ENCODE measurements at places on chromosomes 1 and 21.
A peak's percentile ranks its signal among the peaks of the same experiment; 100 is the strongest.

DNA sequence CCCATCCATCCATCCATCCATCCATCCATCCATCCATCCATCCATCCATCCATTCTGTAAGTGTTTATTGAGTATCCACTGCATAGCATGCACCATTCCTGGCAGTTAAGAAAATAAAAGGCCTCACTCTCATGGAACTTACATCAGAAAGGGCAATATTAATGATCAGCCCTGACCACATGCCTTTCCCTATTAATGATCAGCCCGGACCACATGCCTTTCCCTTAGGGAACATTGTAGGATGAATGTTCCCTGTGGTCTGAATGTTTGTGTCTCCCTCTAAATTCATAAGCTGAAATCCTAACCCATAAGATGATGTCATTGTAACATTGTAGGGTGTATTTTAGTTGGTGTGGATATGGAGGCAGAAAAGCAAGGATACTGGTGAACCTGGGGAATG lies 365.8 kb downstream of the KIF26B start:
- no peak for DNase-seq

GRCh38 chr1:37471345-37472231 lies 2.8 kb upstream of the ZC3H12A start:
- no peak for DNase-seq

GRCh38 chr1:167117225-167117624 lies 23.4 kb downstream of the STYXL2 start:
- DNase-seq: no peak

GRCh38 chr1:160777486-160778089 lies 18.4 kb upstream of the LY9 start:
- DNase-seq: no peak

DNA sequence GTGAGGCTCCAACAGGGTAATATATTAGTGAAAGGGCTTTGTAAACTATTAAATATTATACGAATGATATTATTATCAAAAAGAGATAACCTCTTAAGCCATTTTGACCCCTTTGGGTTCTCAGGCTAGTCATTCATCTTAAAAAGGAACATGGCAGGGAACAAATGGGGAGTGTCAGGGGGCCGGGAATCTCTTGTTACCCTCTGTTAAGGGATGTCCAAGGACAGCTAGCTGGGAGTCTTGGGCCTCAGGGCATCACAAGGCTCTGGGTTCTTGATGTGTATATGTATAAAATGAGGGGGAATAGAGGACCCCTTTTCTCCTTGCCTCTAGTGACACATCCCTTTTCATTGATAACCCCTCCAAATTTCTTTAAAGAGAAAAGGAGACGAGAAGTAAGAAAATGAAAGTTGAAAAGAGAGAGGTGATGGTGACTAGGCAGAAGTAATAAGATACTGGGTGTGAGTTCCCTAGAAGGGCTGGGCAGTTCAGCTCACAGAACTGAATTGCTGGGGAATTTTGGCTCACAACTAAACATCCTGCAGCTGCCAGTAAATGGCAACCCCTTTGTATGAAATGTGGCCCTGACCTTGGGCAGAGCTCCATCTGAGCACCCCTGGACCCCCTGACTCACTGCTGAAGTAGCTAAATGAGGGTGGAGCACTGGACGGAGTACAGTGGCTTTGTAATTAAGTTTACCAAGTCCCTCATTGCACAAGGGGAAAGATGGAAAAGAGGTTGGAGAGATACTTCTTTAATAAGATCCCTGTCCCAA lies 20.0 kb upstream of the ZNF326 start:
- no peak for DNase-seq

DNA sequence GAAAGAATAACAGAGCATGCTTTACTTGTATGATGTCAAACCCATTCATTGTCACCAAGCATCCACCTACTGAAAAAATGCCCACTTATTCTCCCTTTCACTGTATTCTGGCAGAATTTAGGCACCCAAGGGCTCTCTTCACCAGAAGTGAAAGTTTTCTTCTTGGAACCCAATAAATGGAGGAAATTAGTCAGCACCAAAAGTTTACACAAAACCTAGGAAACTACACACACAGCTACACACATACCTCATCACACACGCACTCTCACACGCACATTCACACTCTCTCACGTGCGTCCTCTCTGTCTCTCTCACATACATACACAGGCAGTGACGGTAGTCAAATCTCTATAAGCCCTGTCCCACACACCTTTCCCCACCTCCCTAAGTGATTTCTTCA lies 37.6 kb downstream of the MCOLN2 start:
- DNase-seq: peak; percentile 16

- no peak for DNase-seq
Observed at GRCh38 chr1:59438058-59438560, 141.2 kb downstream of the FGGY start.

GRCh38 chr1:235557495-235557894 lies 53.2 kb upstream of the B3GALNT2 start:
- no peak for DNase-seq

GRCh38 chr1:44822981-44823451 lies 14.7 kb downstream of the BTBD19 start:
- no peak for DNase-seq

DNA sequence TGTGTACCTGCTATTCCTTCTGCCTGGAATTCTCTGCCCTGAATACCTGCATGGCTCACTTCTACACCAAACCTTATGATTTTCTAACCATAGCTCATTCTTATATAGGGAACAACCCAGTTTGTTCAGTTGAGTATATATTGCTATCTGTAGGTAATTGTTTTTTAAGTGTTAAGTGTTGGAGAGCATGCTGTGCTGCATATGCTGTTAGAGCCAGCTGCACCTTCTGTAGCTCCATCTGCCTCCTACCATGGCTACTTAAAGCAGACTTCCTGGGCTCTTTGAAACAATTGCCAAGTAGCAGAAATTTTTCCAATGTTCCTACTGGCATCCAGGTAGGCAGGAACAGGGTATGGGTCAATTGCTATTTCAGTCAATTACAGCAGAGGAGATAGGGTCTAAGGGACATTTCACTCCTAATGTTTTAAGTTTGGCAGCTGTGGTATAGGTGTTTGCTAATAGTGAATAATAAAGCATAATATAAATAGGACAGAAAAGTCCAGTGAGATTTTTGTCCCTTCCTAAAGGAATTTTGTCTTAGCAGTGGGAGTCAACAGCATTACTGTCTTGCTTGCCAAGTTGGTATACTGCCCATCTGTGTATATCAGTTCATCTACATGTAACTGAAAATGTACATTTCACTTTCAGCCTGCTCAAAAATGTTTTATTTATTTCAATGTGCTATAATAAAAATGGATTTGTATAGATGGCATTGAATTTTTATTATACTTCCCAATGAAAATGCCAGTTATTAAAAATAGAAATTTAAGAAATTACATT lies 34.0 kb upstream of the C1orf115 start:
- DNase-seq: no peak

DNA sequence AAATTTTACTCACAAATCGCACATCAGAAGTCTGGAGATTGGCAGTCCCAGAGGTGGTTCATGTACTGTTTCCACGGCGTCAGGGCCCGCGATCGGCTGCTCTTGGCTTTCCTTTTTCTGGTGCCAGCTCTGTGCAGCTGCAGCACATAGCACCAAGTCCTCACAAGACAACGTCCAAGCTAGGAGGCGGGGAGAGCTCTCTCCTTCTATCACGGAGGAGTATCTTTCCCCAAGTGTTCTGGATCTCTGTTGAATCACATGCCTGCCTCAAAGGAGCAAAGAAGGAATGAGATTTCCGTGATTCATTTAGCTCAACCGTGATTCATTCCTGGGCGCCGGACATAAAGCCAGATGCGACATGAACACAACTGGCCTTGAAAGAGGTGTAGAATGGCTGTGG lies 25.5 kb downstream of the MT1HL1 start:
- DNase-seq: no peak

DNA sequence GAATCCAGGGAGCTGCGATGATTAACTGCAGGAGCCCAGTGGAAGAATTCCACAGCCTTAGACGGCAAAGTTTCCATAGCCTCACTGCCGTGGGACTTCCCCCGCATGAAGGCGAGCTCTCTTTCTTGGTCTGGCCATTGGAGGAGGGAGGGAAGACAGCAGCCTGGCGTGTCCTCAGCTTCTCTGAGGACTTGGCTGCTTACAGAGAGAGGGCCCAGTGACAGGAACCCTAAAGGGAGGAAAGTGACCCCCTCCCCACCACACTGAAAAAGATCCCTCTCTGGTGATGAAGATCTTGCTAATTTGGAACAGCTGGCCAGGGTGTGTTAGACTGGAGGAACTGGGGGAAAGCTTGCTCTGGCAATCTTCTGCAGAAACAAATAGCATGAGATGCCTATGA lies 41.0 kb downstream of the ATP2B4 start:
- no peak for DNase-seq

DNA sequence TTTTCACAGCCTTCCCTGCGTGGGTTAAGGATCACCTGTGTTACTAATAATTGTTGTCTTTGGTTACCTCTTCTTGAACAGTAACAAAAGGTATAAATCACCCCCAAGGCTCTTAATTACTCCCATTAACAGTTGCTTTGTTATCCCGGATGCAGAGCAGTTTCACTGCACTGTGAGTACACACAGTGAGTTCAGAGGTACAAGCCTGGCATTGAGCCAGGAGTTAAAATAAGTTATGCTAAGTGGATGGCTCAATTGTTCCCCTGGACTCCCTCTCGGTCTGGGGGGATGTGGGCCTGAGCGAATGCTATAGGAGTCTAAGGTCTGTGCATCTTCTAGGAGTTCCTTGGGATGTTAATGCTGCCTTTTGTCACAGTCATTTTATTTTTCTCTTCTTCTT lies 258.3 kb downstream of the ATG4C start:
- DNase-seq: no peak

GRCh38 chr1:117798550-117798949 lies 130.9 kb downstream of the GDAP2 start:
- DNase-seq: no peak

- no peak for DNase-seq
Observed at GRCh38 chr1:21879928-21880618, 57.0 kb downstream of the HSPG2 start.

- DNase-seq: no peak
Observed at GRCh38 chr1:200231787-200232231, 178.0 kb downstream of the ZNF281 start.

- no peak for DNase-seq
Observed at GRCh38 chr1:33370301-33370700, 49.4 kb upstream of the A3GALT2 start.

- DNase-seq: no peak
Observed at GRCh38 chr21:45454060-45454925, 49.3 kb downstream of the COL18A1 start.

GRCh38 chr1:205827623-205828022 lies 14.6 kb upstream of the SLC41A1 start:
- no peak for DNase-seq

GRCh38 chr1:43703836-43704235 lies 3.5 kb upstream of the ST3GAL3 start:
- no peak for DNase-seq

DNA sequence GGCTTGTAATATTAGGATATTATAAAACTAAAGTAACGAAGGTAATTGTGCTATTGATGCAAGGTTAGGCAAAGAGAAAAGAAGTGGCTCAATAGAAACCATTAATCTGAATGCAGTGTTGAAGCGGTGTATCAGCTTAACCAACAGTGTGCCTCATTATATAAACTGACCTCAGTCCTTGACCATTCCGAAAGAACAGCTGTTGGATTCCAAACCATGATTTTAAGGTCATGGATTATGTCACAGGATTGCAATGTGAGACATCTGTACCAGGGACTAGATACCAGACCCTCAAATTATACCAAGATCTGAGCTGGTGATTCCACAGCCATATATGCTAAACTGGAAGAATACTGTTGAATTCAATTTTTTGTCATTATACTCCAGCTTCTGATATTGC lies 134.2 kb upstream of the HP1BP3 start:
- no peak for DNase-seq

GRCh38 chr1:110163591-110163990 lies 13.3 kb downstream of the SLC6A17 start:
- DNase-seq: no peak

DNA sequence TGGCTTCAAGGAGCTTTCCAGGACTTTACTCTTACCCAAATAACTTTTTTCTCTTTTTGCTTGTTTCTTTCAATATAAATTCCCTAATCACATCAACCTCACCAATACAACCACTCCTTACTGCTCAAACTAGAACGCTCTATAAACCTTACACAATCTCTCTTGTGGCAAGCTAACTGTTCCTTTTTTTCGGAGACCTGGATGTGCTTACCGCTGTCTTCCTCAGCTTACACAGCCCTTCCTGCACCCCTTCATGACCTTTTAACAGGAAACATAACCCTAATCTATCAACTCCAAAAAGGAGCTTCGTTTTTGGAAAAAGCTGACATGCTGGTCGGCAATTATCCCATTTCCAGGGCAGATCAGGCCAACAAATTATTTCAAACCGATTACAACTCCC lies 24.1 kb upstream of the SLC2A5 start:
- DNase-seq: no peak

DNA sequence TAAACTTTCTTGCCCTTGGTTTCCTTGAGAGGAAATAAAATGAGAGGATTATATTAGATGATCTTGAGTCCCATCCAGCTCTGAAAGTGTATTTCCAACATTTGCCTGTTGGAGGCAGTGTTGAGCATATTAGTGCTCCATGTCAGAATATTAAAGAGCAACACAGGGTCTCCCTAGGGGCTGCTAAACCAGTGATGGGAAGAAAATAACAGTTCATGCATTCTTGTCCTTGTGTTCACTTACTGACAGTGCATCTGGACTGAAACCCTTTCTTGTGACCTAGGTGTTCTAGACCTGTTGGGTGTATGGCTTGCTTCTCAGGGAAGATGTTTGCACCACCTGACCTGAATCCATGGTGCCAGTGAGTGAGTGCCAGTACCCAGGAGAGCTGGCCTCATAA lies 124.7 kb upstream of the KIAA0040 start:
- DNase-seq: no peak

GRCh38 chr1:43058545-43059360 lies 100.1 kb upstream of the SLC2A1 start:
- peak; percentile 34 for DNase-seq

DNA sequence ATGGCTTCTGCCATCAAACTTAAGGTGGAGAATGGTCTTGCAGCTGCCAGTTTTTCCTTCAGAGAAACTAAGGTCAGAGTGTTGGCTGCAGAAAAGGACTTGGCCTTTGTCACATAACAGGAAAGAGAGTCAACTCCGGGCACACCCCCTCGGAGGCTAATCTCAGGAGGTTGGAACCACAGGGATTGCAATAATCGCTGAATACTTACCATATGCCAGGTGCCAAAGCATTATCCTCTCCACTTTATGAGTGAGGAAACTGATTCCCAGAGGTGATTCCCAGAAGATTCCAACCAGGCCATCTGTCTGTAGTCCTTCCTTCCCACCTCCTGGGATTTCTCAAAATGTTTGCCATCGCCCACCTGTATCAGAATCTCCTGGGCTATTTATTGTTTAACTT lies 54.0 kb downstream of the LACTBL1 start:
- DNase-seq: no peak

DNA sequence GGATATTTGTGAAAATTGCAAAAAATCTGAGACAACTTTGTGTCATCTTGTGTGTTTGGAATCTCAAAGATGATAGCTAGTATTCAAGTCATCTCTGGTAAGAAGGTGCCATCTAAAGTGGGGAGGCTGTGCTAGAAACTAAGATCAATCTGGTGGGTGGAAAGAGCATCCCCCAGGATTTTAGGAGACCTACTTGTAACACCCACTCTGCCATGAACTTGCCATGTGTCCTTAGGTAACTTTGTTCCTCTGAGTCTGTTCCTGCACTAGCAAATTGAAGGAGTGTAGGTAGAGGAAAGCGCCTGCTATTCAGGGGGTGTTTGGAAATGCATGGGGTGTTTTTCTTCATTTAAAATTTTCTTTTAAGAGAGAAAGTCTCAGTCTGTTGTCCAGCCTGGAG lies 24.4 kb downstream of the LGR6 start:
- no peak for DNase-seq

- DNase-seq: no peak
Observed at GRCh38 chr1:4611563-4612341, 42.7 kb upstream of the AJAP1 start.

GRCh38 chr1:214514032-214514818 lies 37.2 kb downstream of the PTPN14 start:
- no peak for DNase-seq

Data from activated CD4-positive, alpha-beta T cell treated with anti-CD3 and anti-CD28 coated beads for 24 hours (primary cell).